ENCODE measurements at places on chromosomes 2 and 18. TPM values are rescaled to one million over a fixed set of nuclear protein-coding genes. Genes with fewer than 3 reads are reported as not detected.

Gene E2F6
- total RNA-seq: 11.0 TPM

Gene GFPT1
- total RNA-seq: 20.3 TPM

Gene AMER3
- not detected for total RNA-seq

Gene SRD5A2
- under 0.01 TPM for total RNA-seq

Gene COL4A4
- 5.2 TPM for total RNA-seq

Gene TSPYL6
- total RNA-seq: not detected

Gene FAM110C
- 6.1 TPM for total RNA-seq

Gene DSG1
- not detected for total RNA-seq

Gene RAB6C
- not detected for total RNA-seq

Gene PELI1
- total RNA-seq: 8.2 TPM

Gene SAG
- not detected for total RNA-seq

Gene COL4A3
- under 0.01 TPM for total RNA-seq

Gene UGT1A3
- total RNA-seq: not detected

Gene CTIF
- total RNA-seq: 12.9 TPM

Gene POTEC
- not detected for total RNA-seq

Gene LYPD6B
- 2.7 TPM for total RNA-seq

Gene CCDC85A
- total RNA-seq: 0.07 TPM

Gene OBSL1
- total RNA-seq: 38.8 TPM

Gene SLC4A5
- 0.14 TPM for total RNA-seq

Gene MALL
- 35.7 TPM for total RNA-seq
